Retinal pigment epithelial cell (primary cell): ENCODE measurements at places on chromosomes 12 and 14.

DNA sequence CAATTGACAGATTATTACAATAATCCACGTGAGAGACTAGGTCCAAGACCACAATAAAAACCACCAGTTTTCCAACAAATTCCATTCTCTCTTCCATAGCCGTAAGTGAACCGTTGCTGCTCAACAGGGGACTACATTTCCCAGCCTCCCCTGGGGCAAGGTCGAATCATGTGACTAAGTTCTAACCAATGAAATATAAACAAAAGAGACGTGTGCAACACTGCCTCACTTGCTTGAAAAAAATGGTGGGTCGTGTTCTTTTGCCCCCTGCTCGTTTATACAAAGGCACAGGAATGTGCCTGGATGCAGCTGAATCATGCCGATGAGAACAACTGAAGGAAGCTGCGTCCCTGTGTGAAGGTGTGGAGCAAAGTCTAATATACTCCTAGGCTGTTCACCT lies 51.1 kb downstream of the HSPB8 start:
- no peak for DNase-seq

GRCh38 chr14:86072116-86072894 lies 542.4 kb downstream of the FLRT2 start:
- no peak for DNase-seq

- no peak for DNase-seq
Measured at GRCh38 chr14:79833781-79834180, 377.5 kb downstream of the DIO2 start.

DNA sequence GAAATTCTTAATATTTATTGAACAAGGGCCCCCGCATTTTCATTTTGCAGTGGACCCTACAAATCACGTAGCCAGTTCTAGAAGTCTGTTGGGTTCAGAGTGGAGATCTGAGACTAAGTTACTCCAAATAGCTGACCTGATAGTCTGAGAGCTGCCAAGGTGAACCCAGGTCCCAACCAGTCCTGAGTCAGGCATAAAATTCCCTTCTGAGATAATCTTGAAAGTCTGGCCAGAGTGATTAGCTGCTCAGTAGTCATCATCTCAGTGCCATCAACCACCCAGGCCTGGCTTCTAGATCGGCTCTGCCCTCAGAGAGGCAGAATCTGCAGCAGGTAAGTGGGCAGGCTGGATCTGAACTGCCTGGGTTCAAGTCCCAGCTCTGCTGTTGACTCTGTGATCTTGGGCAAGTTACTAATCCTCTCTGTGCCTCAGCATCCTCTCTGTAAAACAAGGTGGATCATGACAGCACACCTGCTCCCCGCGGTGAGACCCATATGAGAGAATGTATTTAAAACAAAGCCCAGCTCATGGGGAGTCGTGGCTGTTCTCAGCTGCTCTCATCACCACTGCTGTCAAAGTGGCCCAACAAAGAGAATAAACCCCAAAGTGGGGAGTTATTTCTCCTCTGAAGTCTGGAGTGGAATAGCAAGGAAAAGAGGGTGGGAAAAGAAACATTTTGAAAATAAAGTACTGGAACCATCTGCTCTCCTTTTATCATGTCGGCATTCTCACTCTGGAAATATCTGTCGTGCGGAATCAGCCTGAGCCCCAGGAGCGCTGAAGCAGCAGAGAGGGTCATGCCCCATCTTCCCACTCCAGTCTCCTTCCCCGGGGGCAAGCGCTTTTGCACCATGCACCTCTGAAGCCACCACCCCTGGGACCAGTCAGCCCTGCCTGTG lies 193.3 kb downstream of the DPF3 start:
- no peak for DNase-seq

DNA sequence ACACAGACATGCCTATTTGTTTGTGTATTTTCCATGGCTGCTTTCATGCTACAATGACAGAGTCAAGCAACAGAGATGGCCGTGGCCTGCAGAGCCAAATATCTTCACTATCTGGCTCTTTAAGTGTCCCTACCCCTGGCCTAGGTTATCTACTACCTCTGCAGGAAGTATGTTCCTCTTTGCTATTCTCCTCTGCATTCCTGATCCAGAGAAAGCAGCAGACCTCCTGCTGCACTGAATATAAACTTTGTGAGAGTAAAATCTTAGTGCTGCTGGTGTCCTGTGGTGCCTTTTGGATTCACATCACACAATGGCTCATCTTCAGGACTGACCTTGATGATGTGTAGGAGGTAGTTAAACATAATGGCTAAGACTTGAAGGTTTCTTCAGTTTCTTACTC lies 233.4 kb downstream of the IPO8 start:
- no peak for DNase-seq

- DNase-seq, result no peak
Measured at GRCh38 chr12:58310368-58310767, 369.0 kb downstream of the ATP23 start.

DNA sequence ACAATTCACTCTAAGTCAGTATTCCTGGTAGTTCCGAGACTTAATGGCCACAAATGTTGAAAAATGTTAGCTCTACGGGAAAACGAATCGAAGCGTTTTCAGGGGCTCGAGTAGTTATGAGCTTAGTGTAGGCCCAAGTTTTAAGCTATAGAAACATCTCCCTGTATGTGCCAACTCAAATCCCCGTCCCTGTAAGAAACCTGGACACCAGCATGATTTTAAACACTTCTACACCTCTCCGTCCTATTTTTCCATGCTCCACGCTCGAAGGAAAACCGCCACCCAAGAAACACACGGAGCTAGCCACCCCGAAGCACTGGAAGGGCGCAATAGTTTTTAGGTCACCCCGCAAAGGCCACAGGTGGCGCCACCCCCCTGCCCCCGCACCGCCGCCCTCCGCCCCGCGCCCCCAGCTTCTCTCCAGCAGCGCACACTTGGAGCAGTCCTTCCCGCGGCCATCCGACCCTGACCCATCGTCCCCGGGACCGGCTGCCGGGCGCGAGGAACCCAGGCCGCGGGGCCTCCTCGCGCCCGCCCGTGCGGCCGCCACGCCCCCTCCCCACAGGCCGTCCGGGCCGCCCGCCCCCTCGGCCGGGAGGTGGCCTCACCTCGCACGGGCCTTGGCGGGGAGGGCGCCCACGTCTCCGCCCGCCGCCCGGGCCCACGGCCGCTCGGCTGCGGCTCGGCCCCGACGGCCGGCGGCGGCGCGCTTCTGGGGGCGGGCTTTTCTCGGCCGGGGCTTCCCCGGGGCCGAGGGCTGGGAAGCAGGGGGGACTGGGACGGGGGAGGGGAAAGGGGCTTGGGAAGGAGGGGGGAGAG lies 522 bp downstream of the R3HDM2 start:
- DNase-seq, result peak; percentile 7

GRCh38 chr12:79843978-79844377 lies 90.9 kb downstream of the PPP1R12A start:
- DNase-seq, result no peak
